DMS 273 treated with DMSO at 0.1 percent for 48 hours (cell line): ENCODE measurements at places on chromosomes 2 and 18.

- DNase-seq: no peak
These were observed 49.8 kb downstream of the PMS1 start for GRCh38 chr2:189834059-189834458.

DNA sequence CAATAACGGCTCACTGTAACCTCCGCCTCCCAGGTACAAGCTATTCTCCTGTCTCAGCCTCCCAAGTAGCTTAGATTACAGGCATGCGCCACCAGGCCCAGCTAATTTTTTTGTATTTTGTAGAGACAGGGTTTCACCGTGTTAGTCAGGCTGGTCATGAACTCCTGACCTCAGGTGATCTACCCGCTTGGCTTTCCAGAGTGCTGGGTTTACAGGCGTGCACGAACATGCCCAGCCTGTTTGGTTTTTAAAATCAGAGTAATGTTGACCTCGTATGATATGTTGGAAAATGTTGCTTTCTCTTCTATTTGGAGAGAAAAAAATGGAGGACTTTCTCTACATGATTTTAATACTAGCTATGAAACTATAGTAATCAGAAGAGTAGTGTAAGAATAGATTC lies 386.2 kb downstream of the PTH2R start:
- no peak for DNase-seq

DNA sequence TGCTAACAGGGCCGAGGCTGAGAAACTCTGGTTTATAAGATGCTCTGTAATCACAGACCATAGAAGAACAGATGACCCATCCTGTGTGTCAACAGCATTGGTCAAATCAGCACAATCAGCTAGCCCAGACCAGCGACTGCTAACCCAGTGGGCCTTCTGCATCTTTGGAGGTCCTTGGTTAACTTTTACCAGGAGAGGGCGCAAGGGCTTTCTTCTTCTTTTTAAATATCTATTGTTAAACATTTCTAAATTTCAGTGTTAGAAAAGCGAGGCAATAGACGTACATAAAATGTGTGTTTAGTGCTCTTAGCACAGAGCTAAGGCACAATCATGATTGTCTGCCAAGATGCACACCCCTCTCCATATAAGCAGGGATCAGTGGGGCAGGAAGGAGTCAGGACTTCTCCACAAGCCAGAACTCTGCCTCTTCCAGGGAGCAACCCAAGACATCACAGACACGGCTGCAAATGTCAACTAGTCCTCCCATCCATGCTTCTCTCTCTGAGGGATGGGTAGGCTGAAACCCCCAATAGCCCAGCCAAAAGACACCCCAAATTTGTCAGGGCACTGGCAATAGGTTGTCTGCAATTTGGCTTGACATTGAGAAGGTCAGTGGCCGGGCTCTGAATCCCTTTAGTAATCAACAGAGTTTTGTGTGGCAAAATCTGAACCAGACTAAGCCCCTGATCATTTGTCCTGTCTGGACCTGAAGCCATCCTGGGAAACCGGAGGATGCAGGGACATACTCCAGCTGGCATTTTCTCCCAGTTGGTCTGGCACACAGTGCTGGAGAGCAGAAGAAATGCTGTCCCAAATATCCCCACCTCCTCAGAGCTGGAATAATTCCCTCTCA lies 188.2 kb downstream of the BCL2 start:
- DNase-seq: no peak

DNA sequence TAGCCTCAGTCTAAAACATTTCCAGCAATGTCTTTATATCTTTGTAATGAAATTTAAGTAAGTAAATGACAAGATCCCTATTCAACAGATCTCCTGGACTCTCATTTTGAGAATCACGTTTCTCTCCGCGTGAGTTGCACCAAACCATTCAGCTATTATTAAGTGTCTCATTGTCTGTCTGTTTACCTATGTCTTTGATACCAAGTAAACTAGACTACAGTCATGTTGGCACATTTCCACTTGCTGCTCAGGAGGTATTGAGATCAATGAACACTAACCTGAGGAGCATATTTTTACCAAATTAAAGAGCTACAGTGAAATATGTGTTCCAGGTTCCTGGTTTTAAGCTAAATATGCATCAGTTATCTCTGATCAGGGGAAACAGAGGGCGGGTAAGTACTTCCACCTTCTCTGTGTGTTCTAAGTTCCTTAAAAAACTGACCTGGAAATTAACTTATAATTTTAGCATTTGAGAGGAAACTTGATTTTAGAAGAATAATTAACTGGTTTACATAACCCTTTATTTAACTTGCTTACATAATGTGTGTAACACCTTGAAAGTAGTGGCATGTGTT lies 125.8 kb downstream of the OSBPL6 start:
- DNase-seq: no peak

- DNase-seq: no peak
These were observed 18.1 kb downstream of the CCDC141 start for GRCh38 chr2:179031731-179032408.

GRCh38 chr2:39121523-39122063 lies 742 bp upstream of the SOS1 start:
- DNase-seq: no peak

DNA sequence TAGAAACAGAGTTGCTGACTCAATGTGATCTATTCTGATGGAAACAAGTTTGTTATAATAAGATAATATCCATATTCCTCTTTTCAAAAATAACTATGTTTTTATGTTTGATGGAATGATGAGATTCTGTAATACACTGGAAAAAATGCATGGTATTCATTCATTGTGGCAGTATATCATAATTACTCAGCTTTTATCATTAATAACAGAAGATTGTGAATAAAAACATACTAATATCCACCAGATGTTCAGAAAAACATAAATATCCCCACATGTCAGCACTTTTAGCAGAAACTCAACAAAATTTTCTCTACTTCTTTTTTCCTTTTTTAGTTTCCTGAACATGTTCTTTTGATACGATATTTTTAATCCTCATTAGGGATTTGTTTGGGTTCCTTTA lies 130.9 kb upstream of the CAVIN2 start:
- DNase-seq: no peak

DNA sequence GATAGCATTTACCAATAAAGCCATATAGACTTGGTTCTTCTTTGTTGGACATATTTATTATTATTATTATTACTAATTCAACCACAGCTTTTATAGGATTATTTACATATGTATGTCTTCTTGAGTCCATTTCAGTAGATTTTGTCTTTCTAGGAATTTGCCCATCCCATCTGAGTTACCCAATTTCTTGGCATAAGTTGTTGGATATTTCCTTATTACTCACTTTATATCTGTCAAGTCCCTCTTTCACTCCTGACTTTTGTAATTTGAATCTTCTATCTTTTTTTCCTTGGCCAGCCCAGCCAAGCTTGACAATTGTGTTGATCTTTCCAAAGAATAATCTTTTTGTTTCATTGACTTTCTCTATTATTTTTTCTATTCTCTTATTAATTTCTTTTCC lies 543.7 kb downstream of the SUCLG1 start:
- no peak for DNase-seq

- DNase-seq: no peak
These were observed 455.0 kb upstream of the ST6GAL2 start for GRCh38 chr2:107340955-107341354.

DNA sequence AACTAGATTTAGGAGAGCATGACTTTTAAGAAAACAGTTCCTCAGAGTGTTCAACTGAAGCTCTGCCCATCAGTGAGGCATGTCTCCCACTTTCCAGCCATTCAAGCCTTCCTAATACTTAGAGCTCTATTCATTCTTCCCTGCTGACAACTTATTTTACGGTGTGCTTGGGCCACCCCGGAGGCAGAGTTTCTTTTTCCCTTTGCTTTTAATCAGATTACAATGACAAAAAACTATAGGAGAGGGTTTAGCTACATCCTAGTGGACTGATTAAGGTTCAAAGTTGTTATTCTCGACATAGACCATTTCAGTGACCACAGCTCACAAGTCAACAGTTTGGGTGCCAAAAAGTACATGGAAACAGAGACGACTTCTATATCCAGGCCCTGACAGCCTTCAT lies 167.8 kb upstream of the TRIB2 start:
- DNase-seq: no peak

- DNase-seq: no peak
These were observed 207.1 kb downstream of the TMX3 start for GRCh38 chr18:68507781-68508180.

- DNase-seq: peak; percentile 20
These were observed 32.8 kb downstream of the FAM124B start for GRCh38 chr2:224369028-224369632.

DNA sequence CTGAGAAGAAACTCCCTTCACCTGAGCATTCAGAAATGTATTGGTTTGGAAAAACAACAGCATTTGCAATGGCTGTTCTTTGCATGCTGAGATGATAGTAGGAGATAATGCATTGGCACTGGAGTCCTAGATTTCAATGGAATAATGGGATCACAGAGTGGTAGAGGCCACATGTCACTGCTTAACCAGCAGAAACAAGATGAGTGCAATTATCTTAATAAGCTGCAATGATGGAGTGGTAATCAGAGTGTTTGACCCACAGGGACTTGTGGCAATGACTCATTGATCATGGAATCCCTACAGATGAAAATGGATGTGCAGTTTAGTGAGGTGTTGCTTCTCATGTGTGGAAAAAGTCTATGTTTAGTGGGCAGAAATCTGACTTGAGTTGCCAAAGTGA lies 218.8 kb upstream of the ZEB2 start:
- DNase-seq: no peak

DNA sequence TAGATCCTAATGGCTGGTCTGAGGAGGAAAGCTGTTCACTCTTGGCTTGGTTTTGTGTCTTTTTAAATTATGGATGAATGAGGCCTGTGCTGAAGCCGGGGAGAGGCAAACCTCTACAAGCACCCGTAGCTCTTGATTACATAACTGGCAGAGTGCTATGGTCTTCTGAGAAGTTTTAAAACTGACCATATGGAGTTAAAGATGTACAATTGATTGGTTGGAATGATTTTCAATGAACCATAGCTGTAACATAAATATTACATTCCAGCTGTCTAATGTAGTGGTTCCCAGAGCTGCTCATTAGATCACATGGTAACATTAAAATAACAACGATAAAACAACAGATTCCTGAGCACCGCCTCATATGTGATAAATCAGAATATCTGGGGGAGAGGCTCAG lies 71.1 kb upstream of the MAP4K3 start:
- DNase-seq: no peak

GRCh38 chr2:55311444-55311870 lies 42.4 kb upstream of the MTIF2 start:
- DNase-seq: no peak

DNA sequence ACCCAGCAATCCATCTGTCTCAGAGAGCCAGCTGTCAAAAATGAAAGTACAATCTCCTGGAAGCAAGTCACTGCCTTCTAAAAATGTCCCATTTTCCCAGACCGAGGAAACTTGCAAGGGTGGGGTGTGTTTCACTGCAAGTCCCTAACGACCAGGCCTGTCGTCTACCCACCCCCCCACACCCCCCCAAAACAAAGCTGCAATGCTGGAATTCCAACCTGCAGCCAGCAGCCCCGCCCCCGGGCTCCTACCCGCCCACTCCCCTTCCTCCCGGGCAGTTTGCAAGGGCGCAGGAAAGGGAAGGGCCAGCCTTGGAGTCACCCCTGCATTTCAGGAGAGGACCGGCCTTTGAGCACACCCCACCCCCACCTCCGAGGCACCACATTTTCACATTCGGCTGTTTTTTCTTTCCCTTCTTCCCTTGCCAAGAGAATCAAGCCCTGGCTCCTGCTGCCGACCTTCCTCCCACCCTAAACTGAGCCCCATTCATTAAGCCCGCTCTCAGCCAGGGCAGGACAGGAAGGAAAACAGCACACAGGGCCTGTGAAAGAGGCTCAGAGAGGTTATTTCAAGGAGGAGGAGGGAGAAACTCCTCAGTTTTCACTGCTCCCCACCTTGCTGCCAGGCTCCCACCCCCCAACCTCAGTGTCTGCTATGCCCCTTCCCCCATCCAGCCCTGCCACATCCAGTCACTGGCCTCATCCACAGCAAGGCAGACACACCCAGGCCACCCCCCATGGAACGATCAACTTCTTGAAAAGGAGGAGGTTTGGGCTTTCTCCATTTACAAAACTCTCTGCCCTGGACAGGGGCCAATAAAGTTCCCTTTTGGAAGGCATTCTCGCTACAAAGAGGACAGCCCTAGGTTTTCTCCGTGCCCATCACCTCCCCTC lies 11.3 kb downstream of the SMAD7 start:
- DNase-seq: no peak

DNA sequence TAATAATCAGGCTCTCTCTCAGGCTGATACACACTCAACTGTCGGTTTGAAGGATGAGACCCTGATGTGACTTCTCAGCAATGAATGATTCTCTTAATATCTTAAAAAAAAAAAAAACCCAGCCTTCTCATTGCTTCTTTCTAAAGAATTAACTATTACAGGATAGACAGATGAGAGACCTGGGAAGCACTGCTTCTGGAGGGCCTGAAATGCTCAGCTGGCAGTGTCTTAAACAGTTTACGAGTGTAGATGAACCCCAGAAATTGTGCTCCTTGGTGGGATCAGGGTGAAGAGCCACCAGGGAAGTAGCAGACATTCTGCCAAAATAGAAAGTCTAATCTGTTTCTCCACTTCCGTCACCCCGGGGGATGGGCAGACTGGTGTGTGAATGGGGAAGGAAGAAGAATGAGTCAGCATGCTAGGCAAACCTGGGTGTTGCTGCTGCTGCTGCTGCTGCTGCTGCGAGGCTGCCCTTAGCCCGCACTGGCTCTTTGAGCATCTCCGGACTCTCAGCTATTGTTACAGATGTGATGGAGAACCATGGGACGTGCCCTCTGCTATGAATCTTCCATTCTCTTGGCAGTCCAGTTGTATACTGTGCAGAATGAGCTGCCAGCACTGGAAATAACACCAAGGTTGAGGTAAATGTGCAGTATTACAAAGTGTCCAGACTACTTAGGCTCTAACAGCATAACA lies 158.4 kb downstream of the SETBP1 start:
- DNase-seq: no peak

DNA sequence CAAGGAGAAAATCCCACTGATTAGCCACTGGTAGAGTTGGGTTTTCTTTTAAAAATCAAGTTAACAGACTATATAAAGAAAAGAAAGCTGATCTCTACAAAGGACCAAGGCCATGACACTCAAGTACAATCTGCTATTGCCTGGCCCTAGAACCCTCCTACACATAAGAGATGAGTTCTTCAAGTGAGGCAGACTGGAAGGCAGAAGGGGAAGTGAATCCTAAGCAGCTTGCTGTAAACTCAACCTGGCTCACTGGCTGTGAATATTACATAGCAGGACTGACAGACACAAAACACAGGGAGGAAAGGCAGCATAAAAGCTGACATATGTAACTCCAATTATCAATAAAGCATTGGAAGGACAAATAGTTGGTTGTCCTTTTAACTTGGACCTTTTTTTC lies 65.4 kb downstream of the TRIP12 start:
- no peak for DNase-seq
